Activated naive CD4-positive, alpha-beta T cell treated with anti-CD3 and anti-CD28 coated beads, Interleukin-2, amount 50 U/mL, for 72 hours (primary cell): ENCODE measurements at places on chromosomes 16 and 17. TPM values are rescaled to one million over a fixed set of nuclear protein-coding genes. Genes with fewer than 3 reads are reported as not detected.

GRCh38 chr16:22023505-22023904 lies 15.6 kb downstream of the MOSMO start:
- DNase-seq: no peak

Gene CTU2
- total RNA-seq: 35.5 TPM

Gene EPX
- total RNA-seq: not detected

DNA sequence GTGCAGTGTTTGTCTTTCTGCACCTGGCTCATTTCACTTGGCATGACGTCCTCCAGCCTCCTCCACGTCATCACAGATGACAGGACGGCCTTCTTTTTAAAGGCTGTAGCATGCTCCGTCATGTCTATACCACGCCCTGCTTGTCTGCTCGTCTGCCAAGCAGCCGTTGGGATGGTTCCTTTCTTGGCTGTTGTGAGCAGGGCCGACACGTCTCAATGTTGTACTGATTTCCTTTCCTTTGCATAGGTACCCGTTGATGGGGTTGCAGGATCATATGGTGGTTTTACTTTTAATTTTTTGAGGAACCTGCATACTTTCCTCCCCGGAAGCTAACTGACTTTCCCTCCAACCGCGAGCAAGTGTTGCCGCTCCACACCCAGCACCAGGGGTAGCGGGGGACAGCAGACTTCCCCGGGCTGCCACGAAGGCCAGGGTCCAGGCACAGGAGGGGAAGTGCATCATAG lies 212.2 kb upstream of the ZNF469 start:
- DNase-seq: no peak

Gene MYH3
- 5.1 TPM for total RNA-seq

- no peak for DNase-seq
Observed at GRCh38 chr16:49857423-49858181, 1.7 kb upstream of the ZNF423 start.

GRCh38 chr16:57534337-57534880 lies 2.0 kb downstream of the CCDC102A start:
- DNase-seq: no peak

- no peak for DNase-seq
Observed at GRCh38 chr17:15973834-15974233, 25.7 kb downstream of the ZSWIM7 start.

DNA sequence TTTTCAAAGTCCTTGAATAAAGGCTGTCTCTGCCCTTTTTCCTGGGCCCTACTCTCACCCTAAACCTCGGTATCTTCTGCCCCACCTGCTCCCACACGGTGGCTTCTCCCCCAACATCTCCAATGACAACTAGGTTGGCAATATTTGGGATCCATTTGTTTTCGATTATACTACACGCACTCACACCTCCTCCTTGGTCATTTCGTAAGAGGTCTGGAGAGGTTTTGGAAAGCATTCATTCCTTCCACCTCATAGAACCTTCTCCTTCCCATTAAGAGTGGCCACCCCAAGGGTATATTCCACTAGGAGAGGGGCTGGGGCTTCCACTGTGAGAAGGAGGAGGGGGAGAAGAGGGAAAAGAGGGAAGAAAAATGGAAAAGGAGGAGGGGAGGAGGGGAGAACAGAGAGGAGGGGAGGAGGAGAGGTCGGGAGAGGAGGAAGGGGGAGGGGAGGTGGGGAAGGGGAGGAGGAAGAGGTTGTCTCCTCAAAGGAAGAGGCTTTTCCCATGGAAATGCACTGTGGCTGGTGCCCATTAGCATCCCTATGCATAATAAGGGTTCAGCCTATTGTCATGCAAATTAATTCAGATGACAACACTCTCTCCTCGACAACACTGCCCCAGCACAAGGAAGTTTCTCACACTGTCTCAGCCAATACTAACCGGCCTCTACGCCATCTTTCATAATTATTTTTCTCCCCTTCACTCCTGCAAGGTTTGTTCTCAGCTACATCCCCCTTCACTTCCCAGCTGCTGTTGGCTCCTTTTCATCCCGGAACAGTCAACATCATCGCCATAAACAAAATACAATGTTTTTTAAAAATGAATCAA lies 30.0 kb downstream of the SOX9 start:
- DNase-seq: no peak

DNA sequence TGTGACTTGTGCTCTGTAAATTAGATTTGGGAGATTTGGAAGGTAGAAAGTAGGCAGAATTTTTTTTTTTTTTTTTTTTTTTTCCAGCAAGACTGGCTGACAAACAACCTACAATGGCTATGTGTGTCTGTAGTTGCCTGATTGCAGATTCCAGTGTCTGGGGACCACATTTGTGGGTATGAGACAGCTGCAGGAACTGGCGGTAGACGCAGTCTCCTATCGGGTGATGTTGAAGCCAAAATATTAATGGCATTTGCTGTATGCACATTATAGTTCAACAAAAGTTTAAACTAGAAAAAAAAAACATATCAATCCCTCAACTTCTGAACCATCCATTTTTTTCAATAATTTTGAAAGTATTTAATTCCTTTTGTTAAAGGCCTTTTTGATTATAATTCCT lies 665.2 kb downstream of the TOX3 start:
- no peak for DNase-seq

Gene RNU2-1
- total RNA-seq: 5,470 TPM

Gene CHST4
- total RNA-seq: not detected

- DNase-seq: no peak
Observed at GRCh38 chr16:30694926-30695693, 3.9 kb upstream of the SRCAP start.

Gene ADAMTS18
- not detected for total RNA-seq

Gene KRT12
- not detected for total RNA-seq

GRCh38 chr17:78313735-78314648 lies 45.9 kb downstream of the SOCS3 start:
- peak; percentile 82 for DNase-seq

DNA sequence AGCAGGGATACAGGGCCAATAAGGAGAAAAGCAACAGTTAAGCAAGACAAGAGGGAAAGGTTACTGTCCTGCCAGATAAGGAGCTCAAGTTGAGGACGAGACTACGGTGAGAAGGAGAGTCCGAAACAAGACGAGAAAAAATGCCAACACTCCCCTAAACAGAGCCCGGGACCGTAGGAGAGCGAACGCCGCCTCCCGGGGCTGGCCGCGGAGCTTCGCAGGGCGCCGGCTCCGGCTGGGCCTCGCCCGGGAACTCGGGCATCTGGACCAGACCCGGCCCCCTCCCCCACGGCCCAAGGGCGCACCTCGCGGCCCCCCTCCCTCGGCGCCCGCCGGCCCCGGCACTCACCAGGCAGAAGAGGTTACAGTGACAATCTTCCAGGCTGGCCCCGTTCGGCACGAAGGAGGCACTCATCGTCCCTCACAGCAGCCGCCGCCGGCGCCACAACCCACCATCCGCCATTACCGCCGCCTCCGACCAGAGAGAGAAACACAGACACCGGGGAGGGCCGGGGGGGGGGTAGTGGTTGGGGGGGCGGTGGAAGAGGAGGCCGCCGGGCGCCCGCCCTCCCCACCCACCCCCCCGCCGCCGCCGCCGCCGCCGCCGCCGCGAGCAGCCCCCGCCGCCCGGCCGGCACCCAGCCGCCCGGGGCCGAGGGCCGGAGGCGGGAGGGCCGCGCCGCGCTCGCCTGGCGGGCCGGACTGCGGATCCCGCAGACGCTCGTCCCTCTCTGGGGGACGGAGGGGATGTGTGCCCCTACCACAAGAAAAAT lies at the start of gene MED13:
TSS of gene MED13 (minus strand) at position 488 of the 773 bp plus-strand sequence. CDS start at position 415, 73 bp downstream.
- DNase-seq: peak; percentile 66

- DNase-seq: no peak
Observed at GRCh38 chr16:87960296-87960695, 9.1 kb downstream of the BANP start.

Gene CHP2
- not detected for total RNA-seq

Gene TBC1D26
- 0.78 TPM for total RNA-seq

- DNase-seq: no peak
Observed at GRCh38 chr16:72948238-72948829, 99.6 kb downstream of the ZFHX3 start.

- no peak for DNase-seq
Observed at GRCh38 chr17:32152130-32152529, 9.8 kb downstream of the RHOT1 start.

Gene PRAC2
- not detected for total RNA-seq

Gene NHLRC4
- 0.59 TPM for total RNA-seq

DNA sequence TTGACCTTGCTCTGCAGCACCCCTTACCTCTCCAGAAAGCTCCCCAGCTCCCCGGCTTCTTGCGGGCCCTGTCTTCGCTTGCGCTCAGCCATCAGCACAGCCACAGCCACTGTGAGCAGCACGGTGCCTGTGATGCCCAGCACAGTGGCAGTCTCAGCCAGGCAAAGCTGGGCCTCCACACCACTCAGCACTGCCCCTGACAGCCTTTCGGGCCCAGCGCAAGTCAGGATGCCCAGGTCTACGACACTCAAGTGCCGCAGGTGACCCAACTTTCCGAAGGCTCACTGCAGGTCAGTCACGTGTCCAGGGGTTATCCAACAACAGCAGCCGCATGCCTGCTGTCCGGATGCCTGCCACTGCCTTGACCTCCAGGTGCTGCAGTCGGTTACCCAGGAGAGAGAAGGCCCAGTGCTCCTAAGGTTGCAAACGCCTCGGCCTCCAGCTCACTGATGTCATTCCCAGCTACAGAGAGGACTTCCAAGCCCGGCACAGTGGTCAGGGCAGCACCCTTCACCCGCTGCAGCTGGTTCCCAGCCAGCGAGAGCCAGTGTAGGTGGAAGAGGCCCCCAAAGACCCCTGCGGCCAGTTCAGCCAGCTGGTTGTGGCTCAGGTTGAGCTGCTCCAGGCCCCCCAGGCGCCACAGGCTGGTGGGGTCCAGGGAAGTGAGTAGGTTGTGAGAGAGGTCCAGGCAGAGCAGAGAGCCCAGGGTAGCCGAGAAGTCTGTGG lies 8.9 kb upstream of the TMEM101 start:
- DNase-seq: no peak

DNA sequence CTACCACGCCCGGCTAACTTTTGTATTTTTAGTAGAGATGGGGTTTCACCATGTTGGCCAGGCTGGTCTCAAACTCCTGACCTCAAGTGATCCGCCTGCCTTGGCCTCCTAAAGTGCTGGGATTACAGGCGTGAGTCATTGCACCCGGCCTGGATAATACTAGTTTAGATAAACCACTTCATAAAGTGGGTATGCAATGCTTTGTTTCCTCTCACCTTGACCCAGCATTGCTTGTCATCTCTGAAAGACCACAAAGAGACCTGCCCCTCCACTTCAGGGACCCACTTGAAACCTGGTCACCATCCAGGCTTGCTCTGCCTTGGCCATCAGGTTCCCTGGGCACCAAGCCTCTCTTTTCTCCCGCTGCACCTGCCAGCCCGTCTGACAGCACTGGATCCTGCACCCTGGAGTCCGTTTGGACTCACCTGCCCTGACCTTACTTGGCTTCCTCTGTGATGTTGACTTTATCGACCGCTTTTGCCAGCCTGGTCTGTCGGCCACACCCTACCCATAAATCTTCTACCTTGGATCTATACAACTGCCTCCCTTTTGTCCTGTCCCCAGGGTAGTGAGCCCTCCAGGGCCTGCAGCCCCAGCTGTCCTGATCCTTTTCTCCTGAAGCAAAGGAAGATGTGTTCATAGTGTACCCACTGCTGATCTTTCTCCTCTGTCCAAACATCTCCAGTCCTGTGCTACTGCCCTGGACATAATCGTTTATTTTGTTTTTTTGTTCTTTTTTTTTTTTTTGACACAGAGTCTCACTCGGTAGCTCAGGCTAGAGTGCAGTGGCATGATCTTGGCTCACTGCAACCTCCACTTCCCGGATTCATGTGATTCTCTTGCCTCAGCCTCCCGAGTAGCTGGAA lies 12.7 kb upstream of the ZG16 start:
- DNase-seq: no peak

DNA sequence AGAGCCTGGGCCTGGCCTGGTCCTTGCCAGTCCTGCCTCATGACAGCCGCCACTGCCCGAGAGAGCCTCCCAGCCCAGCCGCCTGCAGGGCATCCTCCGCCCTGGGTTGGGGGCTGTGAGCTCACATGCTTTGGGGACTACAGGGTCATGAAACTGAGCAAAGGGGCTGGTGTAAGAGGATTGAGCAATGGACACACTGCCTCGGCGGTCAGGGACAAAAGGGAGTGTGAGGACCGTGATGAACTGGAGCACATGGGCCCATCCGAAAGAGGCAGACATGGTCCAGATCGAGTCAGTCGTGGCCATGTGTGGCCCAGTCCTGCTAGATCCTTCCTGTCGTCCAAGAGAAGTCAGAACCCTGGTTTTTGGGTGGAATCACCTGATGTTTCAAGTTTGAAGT lies 52.3 kb downstream of the GSG1L start:
- DNase-seq: no peak

- DNase-seq: no peak
Observed at GRCh38 chr17:5234645-5235576, at the start of gene SCIMP. Gene SCIMP, minus strand, starts transcription at chr17:5234860. Its CDS starts 105 bp downstream, at chr17:5234755.

DNA sequence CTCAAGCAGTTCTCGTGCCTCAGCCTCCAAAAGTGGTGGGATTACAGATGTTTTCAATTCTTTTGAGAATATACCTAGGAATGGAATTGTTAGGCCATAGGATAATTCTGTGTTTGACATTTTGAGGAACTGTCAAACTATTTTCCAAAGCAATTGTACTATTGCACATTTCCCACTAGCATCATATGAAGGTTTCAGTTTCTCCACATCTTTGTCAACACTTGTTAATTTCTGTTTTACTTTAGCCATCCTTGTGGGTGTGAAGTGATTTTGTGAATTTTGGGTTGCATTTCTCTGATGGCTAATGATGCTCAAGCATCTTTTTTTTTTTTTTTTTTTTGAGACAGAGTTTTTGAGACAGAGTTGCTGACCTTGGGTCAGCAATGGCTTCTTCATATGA lies 6.2 kb downstream of the NT5M start:
- no peak for DNase-seq

DNA sequence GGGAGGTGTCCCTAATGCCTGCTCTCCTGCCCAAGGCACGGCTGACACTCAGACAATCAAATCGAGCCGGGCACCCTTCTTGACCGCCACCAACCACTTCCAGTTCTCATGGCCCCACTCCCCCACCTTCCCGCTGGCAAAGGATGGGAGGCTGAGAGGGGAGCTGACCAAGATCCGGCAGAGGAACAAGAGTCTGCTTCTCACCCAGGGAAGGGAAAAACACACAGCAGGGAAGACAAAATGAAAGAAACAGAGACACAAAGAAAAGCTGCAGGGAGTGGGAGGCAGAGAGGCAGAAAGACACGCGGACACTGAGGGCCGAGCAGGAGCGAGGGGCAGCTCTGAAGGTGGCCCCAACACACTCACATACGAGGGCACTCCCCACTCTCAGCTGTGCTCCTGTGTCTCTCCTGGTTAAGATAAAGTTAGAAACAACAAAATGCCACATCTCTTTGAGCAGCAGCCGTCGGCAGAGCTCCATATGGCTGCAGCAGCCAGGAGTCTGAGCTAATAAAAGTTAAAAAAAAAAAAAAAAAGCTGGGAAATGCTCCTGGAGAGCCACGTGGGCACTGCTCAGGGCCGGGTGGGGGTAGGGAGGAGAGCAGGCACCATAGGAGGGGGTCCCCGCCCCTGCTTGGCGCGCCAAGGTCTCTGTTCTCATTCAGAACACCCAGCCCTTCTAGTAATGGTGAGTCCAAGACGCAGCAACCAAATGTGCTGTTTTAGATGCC lies 7.4 kb downstream of the LRRC75A start:
- DNase-seq: no peak

Gene NDUFAF8
- total RNA-seq: 50.1 TPM
